ENCODE measurements at places on chromosomes 1 and 21. TPM values are rescaled to one million over a fixed set of nuclear protein-coding genes. Genes with fewer than 3 reads are reported as not detected.

HFM1 gene
- 0.06 TPM for total RNA-seq

RLF gene
- total RNA-seq = 5.3 TPM

ZNF678 gene
- total RNA-seq = 1.7 TPM

SUCO gene
- total RNA-seq = 9.1 TPM

KCNK2 gene
- not detected for total RNA-seq

KRTAP19-3 gene
- total RNA-seq = not detected

CYP2J2 gene
- total RNA-seq = 0.11 TPM

PPM1J gene
- total RNA-seq = 0.75 TPM

MTARC1 gene
- 9.3 TPM for total RNA-seq

BATF3 gene
- total RNA-seq = 36.0 TPM

CD160 gene
- not detected for total RNA-seq

PTGFR gene
- total RNA-seq = not detected

SLC30A2 gene
- total RNA-seq = 0.40 TPM
